ENCODE measurements at places on chromosomes 11 and 22.

DNA sequence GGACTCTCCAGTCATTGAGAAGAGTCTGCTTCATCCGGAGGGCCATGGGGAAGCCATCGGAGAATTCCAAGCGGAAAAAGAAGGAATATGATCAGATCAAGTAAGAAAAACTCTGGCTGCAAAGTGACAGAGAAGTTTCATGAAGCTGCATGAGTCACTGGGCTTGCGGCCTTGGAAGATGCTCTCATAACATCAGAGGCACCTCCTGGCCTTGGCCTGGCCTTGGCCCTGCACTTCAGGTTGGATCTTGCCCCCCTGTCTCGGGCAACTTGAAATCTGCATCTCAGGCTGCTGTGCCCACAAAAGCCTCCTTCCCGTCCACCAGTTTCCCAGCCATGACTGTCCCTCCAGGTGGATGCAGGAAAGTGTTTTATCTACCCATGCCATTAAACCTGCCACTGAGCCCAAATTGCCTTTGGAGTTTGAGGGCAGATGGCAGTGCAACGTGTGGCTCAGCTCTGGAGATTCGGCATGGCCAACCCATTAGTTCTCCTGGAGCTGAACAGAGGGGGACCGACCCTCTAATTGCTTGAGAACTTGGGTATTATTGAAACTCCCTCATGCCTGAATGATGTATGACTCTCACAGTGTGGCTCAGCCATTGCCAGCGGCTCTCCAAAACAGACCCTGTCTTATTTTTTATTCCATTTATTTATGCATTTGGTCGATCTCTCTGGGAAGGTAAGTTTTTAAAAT is 66.7 kb downstream of the SEZ6L start:
- DNase-seq, result no peak

GRCh38 chr11:129375751-129376657 is at the start of gene BARX2:
BARX2 (plus strand) TSS chr11:129375848; CDS start chr11:129376036, 188 bp downstream.
- no peak for DNase-seq

DNA sequence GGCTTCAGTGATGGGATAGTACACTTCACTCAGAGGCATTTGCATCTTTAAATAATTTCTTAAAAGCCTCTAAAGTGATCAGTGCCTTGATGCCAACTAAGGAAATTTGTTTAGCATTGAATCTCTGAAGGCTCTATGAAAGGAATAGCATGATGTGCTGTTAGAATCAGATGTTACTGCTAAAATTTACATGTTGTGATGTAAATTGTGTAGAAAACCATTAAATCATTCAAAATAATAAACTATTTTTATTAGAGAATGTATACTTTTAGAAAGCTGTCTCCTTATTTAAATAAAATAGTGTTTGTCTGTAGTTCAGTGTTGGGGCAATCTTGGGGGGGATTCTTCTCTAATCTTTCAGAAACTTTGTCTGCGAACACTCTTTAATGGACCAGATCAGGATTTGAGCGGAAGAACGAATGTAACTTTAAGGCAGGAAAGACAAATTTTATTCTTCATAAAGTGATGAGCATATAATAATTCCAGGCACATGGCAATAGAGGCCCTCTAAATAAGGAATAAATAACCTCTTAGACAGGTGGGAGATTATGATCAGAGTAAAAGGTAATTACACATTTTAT is 4.6 kb downstream of the MALAT1 start:
- no peak for DNase-seq

DNA sequence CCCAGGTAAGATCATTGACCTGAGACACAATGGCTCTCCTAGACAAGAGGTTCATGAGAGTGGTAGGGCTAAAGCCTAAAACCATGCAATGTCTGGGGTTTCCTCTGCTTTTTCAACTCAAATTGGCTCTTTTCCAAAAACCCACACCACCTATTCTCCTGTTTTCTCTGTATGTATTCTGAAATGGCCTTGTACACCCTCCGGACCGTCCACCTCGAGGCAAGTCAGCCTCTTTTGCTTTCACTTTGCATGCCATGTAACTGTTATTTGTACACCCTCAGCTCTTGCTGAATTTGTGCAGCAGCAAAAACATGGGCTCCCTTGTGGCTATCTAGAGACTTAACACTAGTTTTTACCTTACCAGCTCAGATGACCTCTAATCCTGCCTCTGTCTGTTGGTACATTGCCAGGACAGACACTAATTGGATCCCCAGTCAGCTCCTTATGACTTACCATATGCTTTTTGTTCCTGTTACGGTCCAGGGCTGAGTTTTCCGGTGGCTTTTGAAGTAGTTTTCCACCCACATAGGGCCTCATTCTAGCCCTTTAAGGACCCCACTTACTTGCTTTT is 288.0 kb downstream of the SBF2 start:
- DNase-seq, result no peak

DNA sequence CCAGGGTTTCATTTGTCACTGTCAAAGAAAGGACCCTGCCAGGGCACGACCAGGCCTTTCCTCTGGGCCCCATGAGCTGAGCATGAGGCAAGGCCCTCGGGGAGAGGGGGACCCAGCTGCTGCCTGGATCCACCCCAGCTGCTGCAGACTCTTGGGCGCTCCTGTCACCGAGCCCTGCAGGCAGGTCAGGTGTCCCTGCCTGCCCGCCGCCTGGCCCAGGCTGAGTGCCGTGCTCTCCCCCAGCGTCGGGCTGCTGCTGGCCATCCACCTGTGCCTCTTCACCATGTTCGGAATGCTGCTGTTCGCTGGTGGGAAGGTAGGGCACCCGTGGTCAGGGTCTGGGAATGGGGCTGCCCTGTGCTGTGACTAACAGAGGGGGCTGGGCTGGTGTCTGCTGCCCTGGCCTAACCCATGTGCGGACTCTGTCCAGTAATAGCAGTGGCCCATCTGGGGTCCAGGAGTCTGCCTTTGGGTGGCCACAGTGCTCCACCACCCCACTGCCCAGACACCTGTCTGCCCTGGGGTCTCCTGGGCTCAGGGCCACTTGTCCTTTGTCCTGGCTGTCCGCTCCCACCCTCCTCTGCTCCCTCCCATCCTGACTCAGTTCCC is 15.0 kb downstream of the TPCN2 start:
- DNase-seq, result no peak

- DNase-seq, result no peak
These were observed 855.6 kb downstream of the KCNA4 start for GRCh38 chr11:29161191-29161590.

GRCh38 chr11:64611869-64612646 is 21.0 kb downstream of the SLC22A12 start:
- no peak for DNase-seq

DNA sequence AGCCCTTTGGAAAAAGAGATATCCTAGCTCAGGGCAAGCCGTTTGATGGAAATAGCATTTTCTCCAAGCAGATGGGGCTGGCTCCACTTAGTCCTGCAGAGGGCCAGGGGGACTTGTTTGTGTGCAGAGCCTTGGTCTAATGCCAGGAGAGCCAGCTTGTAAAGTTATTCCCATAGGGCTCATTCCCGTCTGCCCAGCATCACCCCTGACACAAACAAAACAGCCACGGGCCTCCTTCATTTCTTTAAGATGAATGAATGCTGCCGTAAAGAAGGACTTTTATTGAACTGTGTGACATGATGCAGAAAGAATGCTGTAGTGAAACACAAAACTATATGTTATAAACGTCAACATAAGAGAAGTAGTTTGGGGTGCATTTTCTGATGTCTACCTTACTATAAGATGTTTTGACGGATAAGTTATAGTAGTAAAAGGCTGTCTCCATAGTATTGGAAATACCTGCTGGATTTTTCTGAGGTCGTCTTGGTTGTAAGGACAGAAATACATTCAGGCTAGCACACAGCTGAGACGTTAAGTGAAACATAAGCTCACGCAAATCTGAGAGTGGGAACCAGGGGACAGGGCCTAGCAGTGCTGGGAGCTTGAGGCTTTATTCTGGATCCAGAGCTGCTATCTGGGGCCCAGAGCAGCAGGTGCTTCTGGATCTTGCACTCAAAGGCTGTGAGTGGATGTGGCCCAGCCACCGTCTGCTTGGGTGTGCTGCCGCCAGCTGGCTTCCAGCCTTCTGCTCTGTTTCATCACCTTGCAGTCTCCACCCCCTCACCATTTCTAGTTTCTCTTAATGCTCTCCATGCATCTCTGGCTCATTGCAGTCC is 53.3 kb downstream of the NCAM1 start:
- no peak for DNase-seq

- DNase-seq, result peak; percentile 19
These were observed at the start of gene IL18BP for GRCh38 chr11:71998649-71999310. IL18BP (plus strand) TSS chr11:71998909; CDS start chr11:71999985, 1,076 bp downstream.

GRCh38 chr11:1422981-1423380 is 33.2 kb downstream of the BRSK2 start:
- no peak for DNase-seq

- DNase-seq, result no peak
These were observed 13.6 kb downstream of the RNF185 start for GRCh38 chr22:31173386-31174145.

DNA sequence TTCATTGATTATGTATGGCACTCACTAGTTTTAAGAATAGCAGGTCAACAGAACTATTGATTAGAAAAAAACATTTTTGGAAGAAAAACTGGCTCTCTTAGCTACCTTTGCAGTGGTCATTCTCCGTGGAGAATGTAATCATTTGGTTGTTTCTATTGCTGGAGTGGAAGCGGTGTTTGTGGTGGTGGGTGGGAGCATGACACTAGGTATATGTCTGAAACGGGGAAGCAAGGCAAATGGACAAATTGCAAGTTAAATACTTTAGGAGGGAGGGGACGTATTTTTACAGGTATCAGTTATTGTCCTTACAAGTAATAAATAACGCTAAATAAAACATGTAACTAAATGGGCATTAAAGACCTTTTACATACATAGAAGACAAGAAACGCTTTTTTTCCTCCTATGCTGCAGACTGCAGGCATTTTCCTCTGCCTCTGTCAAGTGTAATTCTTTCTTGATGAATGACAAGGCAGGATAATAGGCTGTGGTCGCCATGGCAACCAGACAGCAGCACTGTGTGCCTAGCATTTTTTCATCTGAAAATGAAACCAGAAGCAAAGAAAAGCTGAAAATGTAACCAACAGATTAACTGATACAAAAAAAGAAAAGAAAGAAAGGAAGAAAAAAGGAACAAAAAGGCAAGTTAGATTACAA is 46.2 kb downstream of the BLID start:
- no peak for DNase-seq

- no peak for DNase-seq
These were observed 70.2 kb downstream of the MTNR1B start for GRCh38 chr11:93039531-93040240.

- no peak for DNase-seq
These were observed 32.9 kb upstream of the RFPL3 start for GRCh38 chr22:32324505-32325415.

GRCh38 chr11:104073950-104074705 is 37.7 kb downstream of the DDI1 start:
- no peak for DNase-seq

DNA sequence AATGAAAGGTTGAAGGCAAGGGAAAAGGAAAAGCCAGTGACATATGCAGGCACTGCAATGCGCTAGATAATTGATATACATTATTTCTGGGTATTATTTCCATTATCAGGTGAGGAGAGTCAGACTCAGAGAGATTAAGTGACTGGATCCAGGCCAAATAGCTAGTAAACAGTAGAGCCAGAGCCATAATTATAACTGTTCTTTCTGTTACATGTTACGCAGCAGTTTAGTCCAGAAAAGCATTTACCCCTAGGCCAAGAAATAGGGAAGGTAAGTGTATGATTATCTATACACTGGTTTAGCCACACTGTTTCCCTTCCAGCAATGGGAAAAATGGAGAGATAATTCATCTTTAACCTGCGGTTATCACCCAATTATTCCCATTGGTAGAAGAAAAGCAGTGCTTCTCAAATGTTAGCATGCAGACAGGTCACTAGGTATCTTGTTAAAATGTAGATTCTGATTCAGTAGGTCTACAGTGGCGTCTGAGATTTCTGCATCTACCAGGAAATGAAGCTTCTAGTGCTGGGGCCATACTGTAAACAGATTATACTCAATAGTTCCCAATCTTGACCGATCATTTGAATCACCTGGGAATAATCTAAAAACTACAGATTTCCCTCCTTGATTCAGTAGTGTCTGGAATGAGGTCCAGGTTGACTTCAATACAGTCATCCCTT is 69.4 kb downstream of the RBFOX2 start:
- no peak for DNase-seq

- DNase-seq, result no peak
These were observed 592.6 kb downstream of the ETS1 start for GRCh38 chr11:127994736-127995135.

GRCh38 chr22:34501366-34501965 is 564.5 kb upstream of the ISX start:
- DNase-seq, result no peak

GRCh38 chr11:44930588-44931302 is 19.9 kb downstream of the TP53I11 start:
- DNase-seq, result no peak

- DNase-seq, result no peak
These were observed 466.3 kb downstream of the TBC1D22A start for GRCh38 chr22:47228767-47229166.

- DNase-seq, result no peak
These were observed 955.7 kb downstream of the DLG2 start for GRCh38 chr11:84671325-84671999.

- no peak for DNase-seq
These were observed 25.2 kb downstream of the CWC15 start for GRCh38 chr11:94948070-94948617.

DNA sequence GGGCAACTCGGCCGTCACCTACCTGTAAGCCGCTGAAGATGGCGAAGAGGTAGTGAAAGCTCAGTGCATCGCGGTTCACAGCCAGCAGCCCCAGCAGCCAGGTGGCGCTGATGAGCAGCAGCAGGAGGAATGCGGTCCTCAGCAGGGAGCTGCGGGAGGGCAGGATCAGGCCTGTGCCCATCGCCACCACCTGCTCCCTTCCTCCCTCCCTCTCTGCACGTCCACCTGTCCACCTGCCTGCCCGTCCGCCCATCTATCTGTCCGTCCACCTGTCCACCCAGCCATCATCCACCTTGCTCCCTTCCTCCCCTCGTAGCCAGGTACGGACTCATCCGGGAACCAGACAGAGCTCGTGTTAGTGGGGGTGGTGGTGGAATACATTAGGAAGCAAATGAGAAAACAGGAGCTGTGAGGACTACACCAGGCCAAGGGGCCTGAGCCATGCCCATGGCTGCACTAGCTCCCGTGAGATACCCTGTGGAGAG is 32.2 kb downstream of the TRMU start:
- peak; percentile 71 for DNase-seq

DNA sequence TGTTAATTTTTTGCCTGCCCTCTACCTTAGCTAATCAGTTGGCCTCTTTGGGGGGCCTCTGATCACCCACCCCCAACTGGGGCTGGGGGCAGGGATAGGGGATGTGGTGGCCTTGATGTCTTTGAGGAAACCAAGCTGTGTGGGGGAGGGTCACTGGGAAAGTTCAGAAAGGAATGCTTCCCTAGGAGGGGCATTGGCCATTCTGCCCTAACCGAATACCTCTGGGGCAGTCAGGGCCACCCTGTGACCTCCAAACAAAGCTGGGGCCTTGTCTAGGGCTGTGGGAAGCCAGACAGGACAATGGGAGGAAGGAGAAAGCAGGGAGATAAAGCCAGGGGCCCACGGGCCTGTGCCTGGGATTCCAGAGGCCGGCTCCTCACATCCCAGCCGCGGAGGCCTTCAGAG is 97.5 kb downstream of the TSPAN18 start:
- DNase-seq, result no peak

GRCh38 chr11:46718155-46719019 is 626 bp upstream of the F2 start:
- no peak for DNase-seq

GRCh38 chr11:79388201-79388600 is 52.6 kb downstream of the TENM4 start:
- no peak for DNase-seq

GRCh38 chr11:120336641-120337354 is 585 bp downstream of the ARHGEF12 start:
- DNase-seq, result peak; percentile 47

GRCh38 chr11:83019888-83020579 is 51.7 kb downstream of the RAB30 start:
- no peak for DNase-seq

GRCh38 chr11:64858467-64859263 is 14.2 kb upstream of the CDC42BPG start:
- DNase-seq, result peak; percentile 55
